Stimulated activated CD4-positive, alpha-beta T cell treated with anti-CD3 and anti-CD28 coated beads, Interleukin-1b, Interleukin-23, amount 100 ng/mL, for 1 hour (primary cell): ENCODE measurements at places on chromosomes 5 and 9.

DNA sequence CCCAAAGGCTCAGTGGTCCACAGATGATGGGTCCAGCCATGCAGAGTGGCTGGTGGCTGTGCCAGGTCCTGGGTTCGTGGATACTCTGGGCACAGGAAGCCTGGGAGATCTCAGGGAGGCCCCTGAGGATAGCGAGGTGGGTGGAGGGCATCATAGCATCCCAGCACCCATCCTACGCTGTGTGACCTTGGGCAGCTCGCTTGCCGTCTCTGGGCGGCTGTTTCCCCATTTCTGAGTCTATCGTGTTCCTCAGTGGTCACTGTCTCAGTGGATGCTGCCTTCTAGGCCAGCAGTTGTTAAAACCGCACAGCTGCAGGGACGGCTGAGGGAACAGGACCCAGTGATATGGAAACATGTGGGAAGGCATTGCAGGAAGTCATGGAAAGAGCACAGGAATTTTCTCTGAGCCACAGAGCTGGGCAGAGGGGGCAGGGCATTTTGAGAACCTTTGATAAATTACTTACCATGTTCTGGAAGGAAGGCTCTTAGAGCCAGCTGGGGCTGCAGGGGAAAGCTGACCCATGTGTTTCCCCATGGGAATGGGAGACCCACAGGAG is 86.4 kb upstream of the COL5A1 start:
- no peak for DNase-seq

GRCh38 chr9:109742776-109743348 is 37.1 kb upstream of the PALM2AKAP2 start:
- DNase-seq, result no peak

GRCh38 chr9:125233678-125234077 is 7.5 kb downstream of the HSPA5 start:
- no peak for DNase-seq

DNA sequence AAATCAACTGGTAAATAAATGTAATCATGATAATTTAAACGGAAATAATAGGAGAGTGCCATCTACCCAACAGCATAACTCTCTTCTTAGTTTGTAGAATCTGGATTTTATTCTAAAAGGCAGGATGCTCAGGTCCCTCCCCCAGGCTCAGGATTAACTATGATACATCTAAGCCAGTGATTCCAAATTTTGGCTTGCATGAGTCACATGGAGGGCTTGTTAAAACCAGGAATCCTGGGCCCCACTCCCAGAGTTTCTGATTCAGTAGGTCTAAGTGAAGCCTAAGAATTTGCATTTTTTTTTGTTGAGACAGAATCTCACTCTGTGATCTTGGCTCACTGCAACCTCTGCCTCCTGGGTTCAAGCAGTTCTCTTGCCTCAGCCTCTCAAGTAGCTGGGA is 62.3 kb upstream of the ZFR start:
- DNase-seq, result no peak

GRCh38 chr9:13387734-13388067 is 108.2 kb upstream of the MPDZ start:
- no peak for DNase-seq

DNA sequence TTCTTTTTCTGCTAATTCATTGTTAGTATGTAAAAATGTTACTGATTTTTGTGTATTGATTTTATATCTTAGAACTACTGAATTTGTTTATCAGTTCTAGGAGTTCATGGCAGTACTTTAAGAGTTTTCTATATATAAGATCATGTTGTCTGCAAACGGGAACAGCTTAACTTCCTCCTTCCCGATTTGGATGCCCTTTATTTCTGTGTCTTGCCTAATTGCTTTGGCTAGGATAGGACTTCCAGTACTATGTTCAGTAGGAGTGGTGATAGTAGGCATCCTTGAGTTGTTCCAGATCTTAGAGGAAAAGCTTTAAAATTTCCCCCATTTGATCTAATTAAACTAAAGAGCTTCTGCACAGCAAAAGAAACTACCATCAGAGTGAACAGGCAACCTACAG is 20.1 kb downstream of the RCL1 start:
- no peak for DNase-seq

DNA sequence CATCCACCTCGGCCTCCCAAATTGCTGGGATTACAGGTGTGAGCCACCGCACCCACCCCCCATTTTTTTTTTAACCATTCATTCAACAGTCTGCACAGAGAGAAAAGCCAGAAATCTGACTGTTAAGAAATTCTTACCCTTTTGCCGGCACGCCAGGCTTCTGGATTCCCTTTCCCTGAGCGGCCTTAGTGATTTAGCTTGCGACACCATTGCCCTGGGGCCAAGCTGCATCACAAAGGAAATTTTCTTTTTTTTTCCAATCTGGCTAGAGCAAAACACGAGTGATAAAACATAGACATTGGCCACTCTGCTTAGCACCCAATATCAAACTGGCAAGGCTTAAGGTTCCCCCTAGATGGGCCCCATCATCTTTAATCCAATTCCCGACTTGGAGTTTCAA is 21.2 kb upstream of the ATOSB start:
- DNase-seq, result no peak

- DNase-seq, result no peak
Measured at GRCh38 chr5:66358741-66359140, 214.6 kb downstream of the SREK1 start.

- no peak for DNase-seq
Measured at GRCh38 chr5:99099691-99100090, 170.9 kb upstream of the CHD1 start.

DNA sequence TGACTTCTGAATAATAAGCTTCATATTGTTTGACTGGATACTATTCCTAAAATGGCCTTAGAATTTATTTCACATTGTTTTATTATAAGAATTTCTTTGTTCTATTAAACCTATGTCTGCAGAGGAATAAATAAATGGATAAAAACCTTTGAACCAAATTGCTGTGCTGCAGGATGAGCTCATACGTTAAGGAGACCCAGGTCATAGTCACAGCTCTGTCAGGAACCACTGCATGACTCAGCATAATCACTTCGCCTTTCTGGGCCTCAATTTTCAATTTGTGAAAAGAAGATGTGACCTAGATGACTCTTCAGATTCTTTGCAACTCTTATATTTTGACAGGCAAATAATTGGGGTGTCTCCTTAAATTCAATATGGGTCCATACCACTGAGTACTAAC is 36.7 kb upstream of the HMHB1 start:
- no peak for DNase-seq

- no peak for DNase-seq
Measured at GRCh38 chr5:71652349-71652748, 65.2 kb downstream of the MCCC2 start.

GRCh38 chr5:12119657-12120056 is 215.4 kb upstream of the CTNND2 start:
- DNase-seq, result no peak

GRCh38 chr9:113989017-113989713 is 88.9 kb downstream of the AMBP start:
- no peak for DNase-seq

- DNase-seq, result no peak
Measured at GRCh38 chr5:39151745-39152144, 67.6 kb downstream of the FYB1 start.

DNA sequence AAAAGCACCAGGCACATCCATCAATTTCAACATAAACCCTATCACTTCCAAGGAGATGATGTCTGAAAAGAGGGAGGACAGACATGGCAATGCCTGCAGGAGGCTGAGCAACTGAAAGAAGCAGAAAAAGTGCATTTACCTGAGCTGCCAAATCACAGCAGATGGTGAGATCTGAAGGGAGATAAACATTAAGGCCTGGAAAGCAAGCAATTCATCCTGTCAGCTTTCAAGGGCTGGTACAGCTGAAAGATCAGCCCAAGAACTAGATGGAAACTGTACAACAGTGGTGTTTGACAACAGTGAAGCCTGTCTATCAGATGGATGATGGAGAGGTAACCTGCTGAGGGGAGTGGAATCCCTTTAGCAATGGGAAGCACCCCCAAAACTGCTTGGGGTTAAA is 433.2 kb upstream of the ZNF608 start:
- DNase-seq, result no peak

GRCh38 chr5:171351536-171352073 is 36.0 kb upstream of the NPM1 start:
- DNase-seq, result no peak

GRCh38 chr5:154284433-154284832 is 93.9 kb downstream of the GALNT10 start:
- DNase-seq, result no peak

GRCh38 chr5:154758493-154758892 is 3.3 kb downstream of the LARP1 start:
- no peak for DNase-seq

- no peak for DNase-seq
Measured at GRCh38 chr5:168477060-168477459, 9.2 kb upstream of the RARS1 start.

DNA sequence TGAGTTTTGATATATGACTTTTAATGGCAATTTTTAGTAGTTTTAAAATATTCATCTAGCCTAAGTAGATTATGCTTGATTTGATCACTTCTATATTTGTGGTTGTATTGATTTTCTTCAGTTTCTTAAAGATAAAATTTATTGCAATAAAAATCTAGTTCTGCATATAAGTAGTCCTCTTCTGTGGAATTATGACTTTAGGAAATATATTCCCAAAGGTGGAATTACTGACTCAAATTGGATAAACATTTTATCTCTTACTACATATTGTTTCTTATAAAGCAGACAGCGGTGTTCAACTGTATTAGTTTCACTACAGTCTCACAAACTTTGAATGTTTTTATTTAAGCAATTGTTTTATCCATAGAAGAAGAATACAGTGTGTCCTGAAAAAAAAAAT is 883.0 kb upstream of the SEMA6A start:
- DNase-seq, result no peak

DNA sequence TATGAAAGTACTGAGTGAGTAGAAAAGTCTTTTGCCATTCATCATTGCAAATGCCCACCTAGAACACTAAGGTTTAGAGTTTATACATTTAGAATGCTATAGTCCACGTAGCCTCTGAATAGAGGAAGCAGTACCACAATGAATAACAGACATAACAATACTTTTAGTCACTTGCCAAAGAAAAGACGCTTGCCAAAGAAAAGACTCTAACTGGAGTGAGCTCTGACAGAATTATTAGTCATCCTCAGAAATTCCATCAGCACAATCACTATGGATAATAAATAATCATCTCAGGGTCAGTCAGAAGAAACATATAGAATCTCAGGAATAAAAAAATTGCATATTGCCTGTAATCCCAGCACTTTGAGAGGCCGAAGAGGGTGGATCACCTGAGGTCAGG is 168.5 kb upstream of the TARS1 start:
- no peak for DNase-seq

GRCh38 chr9:91017245-91017644 is 215.6 kb downstream of the SYK start:
- no peak for DNase-seq

DNA sequence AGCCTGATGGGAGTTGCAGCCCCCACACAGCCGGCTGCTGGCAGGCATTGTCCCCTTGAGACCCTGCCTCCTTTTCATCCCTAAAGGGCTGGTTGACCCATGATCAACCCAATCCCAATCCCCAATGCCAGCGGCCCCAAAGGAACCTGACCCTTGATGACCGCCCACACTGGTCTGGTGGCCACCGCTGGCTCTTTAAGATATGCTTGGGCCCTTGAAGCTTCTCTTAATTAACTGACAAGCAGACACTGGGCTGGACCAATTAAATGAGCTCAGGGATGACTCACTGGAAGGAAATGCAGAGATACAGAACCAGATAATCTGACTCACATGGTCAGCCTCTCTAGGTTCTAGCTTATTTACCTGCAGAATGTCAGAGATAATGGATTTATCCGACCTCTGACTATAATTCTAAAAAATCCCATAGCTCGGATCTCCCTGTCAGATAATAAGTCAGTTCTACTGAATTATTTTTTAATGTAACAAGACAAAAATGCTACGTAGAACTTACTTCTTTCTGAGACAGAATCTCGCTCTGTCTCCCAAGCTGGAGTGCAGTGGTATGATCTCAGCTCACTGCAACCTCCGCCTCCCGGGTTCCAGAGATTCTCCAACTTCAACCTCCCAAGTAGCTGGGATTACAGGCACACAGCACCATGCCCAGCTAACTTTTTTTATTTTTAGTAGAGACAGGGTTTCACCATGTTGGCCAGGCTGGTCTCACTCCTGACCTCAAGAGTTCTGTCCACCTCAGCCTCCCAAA is 11.1 kb upstream of the MLANA start:
- no peak for DNase-seq

DNA sequence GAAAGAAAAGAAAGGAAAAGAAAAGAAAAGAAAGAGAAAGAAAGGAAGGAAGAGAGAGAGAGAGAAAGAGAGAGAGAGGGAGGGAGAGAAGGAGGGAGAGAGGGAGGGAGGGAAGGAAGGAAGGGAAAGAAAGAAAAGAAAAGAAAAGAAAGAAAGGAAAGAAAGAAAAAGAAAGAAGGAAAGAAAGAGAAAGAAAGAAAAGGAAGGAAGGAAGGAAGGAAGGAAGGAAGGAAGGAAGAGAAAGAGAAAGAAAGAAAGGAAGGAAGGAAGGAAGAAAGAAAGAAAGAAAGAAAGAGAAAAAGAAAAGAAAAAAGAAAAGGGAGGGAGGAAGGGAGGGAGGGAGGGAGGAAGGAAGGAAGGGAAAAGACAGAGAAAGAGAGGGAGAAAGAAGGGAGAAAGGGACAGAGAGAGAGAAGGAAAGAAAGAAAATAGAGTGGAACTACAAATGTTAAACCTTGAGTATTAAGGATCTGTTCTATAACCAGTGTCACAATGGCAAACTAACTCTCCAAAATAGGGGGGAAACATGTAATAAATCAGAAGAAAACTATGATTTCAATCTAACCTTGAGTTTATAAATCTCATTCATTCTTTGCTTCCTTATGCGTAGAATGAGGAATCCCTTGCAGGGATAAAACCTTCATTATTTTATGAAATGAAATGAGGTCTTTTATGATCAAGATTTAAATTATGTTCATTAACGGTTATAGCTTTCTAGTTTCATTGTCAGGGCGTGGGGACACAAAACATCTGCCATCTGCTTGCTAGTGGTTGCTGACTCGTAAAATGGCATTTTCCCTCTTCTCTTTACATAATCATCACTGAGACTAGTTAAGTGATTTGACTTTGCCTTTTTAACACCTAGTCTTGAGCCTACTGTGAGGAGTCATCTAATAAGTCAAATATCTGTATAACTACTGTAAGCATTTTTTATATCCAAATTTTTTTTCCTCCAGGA is 40.7 kb upstream of the RAD23B start:
- DNase-seq, result no peak

DNA sequence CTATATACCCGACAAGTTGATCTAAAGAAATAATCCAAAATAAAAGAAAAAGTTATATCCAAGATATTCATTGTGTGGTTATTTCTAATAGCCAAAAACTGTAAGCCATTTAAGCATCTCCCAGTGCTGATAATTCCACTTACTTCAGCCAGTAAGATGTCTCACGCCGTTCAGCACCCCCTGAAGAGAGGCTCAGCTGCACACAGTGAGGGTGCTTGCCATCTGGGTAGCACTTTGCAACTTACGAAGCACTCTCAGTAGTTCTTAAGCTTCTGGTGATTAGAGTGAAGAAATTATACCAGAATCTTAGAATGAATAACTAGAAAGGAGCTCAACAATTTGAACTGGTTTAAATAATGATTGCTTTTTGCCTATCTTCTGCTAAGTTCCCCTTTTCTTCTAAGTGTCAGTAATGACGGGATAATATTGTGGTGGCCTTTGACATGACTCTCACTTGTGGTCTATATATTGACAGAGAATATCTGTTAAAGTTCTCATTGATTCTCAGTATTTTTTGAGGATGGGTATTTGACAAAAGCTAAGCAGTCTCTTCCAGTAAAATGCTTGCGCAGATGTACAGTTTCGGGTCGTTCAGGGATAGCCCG is 26.2 kb upstream of the LTC4S start:
- no peak for DNase-seq
